Central memory CD4-positive, alpha-beta T cell (primary cell): ENCODE measurements at places on chromosomes 5 and 9.
A peak's percentile ranks its signal among the peaks of the same experiment; 100 is the strongest.

DNA sequence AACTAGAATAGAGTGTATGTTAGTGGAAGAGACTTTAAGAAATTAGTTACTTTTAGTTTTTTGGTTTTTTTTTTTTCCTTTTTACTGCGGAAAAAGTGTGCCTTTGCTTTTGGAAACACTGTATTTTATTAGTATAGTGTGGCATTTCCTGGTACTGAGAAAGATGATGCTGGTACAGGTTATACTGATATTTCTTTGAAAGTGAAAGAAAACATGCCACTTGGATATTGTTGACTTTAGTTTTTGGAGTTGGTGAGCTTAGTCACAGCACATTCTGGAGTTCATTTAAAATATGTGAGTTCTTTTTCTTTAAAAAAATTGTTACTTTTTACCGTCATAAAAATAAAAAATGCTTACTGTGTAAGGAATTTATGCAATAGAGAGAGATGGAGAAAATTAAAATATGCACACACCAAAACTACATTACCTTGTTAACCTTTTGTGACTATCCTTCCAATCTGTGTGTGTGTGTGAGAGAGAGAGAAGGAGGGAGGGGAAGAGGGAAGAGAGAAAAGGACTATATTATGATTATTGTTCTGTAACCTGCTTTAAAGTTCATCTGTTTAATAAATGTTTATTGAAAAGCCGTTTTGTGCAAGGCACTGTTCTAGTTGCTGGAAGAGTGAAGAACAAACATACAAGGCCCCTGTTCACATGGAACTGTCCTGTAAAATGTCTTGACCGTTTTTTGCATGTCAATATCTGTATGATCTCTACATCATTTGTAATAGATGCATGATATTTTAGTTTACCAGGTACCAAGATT lies 1.9 kb downstream of the UGCG start:
- peak; percentile 9 for DNase-seq

DNA sequence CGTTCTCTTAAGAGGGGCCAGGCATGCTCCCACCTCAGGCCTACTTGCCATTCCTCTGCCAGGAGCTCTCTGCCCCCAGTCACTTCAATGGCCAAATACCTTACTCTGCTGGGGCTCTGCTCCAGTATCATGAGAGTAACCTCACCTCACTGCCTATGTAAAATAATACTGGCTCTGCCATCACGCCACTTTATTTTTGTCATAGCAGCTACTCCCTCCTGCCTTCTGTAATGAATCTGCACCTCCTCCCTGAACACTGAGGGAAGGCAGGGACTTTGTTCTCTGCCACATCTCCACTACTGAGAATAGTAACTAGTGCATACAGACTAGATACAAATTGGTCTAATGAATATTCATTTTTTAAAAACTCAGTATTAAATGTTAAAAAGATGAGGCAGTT lies 33.8 kb downstream of the MACROH2A1 start:
- no peak for DNase-seq

GRCh38 chr5:91382530-91383026 lies 539 bp downstream of the ARRDC3 start:
- DNase-seq: peak; percentile 41

DNA sequence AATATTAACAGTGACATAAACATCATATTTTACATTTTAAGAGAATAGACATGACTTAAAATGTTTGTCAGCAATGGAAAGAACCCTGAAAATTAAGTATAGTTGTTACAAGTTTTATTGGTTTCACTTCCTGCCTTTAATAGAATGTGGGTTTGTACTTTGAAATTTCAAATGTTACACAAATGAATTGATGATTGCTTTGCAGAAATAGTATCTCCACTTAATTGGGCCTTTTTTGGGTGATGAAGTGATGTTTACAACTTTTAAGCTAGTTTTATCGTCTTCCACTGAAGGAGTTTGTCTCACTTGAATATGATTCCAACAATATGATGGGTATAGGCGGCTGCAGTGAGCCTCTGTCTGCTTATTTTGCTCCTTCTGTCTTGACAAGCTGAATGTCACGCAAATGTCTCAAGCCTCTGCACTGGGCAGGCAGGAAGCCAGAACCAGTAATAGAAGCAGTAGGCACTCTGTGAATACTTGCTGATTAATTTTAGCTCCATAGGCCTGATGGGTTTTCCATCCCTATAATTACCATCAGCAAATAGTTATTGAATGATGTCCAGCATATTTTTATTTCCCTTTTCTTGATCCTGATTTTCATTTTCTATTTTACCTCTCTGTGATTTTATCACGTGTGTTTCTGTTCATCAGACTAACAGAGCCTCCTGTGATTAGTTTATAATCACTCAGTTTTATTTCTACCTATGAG lies 10.6 kb upstream of the NR3C1 start:
- DNase-seq: no peak

DNA sequence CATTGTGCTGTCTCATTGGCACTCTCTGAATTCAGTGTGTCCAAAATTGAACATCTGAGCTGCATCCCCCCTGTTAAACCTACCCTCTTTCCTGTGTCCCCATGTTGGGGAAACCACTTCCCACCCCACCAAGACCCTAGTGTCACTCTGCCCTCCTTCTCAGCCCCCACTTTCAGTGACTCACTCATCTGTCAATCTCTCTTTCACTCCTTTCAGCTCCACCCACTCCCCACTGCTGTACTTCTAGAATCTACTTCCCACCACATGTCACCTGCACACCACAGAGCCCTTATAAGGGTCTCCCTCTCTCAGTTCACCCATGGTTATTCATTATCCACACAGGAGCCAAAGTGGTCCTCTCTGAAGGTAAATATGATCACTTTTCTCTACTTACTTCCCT lies 5.8 kb upstream of the SPOCK1 start:
- DNase-seq: no peak

DNA sequence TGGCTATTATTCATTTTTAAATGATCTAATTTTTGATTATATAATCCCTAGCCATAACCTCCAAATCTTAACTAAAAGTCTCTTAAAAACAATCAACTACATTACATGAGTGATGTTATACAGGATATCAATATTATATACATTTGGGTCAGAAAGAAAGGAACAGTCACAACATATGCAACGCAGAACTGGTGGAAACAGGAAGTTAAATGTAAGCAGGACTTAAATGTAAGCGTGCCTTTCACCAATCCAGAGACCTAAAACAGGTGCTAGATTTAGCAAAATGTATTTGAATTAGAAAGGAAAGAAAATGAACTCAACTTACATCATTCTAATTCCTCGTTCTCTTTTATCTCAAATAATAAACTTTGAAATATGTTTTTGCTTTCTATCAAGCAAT lies 738.5 kb downstream of the PTPRD start:
- no peak for DNase-seq

- no peak for DNase-seq
Observed at GRCh38 chr9:20292002-20292401, 330.3 kb downstream of the MLLT3 start.

DNA sequence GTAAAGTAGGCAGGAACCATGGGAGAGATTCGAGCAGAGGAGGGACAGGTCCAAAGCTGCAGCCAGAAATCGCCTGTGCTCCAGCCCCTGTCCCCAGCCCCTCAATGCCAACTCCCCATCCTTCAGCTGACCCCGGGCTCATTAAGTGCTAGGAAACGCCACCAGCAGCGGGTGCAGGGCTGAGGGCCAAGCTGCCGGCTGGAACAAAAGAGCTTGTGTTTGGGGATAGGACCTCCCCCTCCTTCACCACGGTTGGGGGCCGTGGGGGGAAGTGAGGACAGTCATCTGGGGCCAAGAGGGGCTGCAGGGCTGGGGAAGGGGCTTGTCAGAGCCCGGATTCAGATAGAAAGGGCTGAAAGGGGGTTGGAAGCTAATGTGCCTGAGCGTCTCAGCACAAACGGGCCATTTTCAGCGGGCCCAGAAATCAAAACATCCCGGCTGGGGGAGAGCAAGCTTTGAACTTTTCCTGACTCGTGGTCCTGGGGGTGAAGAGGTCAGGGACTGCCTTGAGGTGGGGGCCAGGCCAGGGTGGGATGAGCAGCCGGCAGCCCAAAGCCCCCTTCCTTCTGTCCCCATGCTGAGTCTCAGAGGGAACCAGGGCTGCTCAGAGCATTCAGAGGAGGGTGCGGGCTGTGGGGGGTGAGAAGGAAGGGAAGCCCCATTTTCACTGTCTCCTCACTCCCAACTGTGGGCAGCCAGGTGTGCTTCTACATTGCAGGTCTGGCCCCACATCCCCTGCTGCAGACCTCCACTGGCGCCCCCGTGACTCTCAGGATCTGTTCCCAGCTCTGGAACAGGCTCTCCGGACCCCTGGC lies 69.4 kb upstream of the DAB2IP start:
- DNase-seq: no peak

DNA sequence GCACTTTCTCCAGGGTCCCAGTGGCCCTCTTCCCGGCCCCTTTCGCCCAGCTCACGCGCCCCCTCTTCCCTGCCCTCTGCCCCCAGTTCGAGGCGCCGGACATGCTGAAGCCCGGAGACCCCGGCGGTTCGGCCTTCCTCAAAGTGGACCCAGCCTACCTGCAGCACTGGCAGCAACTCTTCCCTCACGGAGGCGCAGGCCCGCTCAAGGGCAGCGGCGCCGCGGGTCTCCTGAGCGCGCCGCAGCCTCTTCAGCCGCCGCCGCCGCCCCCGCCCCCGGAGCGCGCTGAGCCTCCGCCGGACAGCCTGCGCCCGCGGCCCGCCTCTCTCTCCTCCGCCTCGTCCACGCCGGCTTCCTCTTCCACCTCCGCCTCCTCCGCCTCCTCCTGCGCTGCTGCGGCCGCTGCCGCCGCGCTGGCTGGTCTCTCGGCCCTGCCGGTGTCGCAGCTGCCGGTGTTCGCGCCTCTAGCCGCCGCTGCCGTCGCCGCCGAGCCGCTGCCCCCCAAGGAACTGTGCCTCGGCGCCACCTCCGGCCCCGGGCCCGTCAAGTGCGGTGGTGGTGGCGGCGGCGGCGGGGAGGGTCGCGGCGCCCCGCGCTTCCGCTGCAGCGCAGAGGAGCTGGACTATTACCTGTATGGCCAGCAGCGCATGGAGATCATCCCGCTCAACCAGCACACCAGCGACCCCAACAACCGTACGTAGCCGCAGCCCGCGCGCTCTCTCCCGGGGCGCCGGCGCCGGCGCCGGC lies 1.0 kb downstream of the PRDM6 start:
- no peak for DNase-seq

GRCh38 chr5:9156282-9156681 lies 389.6 kb downstream of the SEMA5A start:
- no peak for DNase-seq

GRCh38 chr9:129626625-129627284 lies 792 bp downstream of the NTMT1 start:
- peak; percentile 48 for DNase-seq

- DNase-seq: peak; percentile 83
Observed at GRCh38 chr5:96816411-96816939, 8.7 kb upstream of the ERAP1 start.

DNA sequence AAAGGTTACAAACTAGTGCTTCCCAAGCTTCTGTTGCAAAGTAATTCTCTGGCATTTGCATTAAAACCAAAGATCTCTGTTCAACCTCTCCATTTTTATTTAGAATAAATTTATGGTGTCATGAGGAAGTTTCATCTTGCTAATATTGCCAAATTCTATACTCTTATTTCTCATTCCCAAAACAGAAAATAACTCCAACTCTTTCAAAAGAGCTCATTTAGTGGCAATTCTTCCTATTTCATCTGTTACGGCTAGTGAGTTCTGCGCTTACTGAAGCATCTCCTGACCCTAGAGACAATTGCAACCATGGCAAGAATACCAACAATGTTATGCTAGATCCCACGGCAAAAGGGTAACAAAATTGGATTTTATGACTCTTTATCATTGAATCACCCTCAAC lies 97.0 kb downstream of the HINT1 start:
- DNase-seq: no peak

GRCh38 chr9:111525056-111525977 lies at the start of gene ZNF483:
TSS of gene ZNF483 (plus strand) at chr9:111525179. CDS start at chr9:111527396, 2,217 bp downstream.
- DNase-seq: peak; percentile 75

DNA sequence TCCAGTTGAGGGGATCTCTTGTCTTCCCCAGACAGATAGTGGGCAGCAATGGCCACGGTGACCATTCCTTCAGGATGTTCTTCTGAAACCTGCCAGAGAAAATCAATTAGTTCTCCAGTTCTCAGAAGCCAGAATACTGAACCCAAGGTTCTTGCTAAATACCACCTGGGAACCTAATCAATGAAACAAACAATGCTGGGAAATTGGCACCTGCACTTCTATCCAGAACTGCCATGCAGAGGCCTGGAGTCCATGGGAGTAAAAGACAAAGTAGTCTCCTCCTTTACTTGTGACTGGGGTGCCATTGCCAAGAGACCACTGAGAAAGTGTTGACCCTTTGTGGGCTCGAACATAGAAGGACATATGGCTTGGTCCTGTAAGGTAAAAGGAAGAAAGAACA lies 45.7 kb downstream of the ERMP1 start:
- DNase-seq: no peak

DNA sequence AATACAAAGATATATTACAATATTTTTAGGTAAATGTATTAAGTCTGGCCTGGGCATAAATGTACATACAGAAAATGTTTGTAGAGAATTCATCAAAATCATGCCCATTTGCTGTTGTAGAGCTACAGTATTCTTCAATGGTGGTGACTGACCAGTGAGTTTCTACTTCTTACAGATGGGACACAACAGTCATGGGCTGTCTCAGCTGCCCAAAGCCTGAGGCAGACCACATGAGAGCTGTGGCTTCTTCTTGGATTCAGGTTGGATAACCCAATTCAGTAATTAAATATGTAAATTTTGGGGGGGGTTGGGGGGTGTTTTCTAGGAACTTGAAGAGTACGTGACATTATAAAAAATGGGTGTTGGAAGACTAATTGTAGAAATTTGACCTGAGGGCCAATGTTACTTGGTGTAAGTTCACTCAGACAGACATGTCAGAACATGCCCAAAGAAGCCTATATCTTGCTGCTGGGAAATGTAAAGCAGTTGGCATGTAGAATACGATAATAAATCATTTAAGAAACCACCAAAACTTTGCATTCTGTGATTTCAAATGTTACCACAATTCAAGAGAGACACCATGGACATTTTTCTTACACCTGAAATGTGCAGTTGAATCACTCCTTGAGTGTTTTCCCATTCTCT lies 17.9 kb downstream of the STARD4 start:
- no peak for DNase-seq

DNA sequence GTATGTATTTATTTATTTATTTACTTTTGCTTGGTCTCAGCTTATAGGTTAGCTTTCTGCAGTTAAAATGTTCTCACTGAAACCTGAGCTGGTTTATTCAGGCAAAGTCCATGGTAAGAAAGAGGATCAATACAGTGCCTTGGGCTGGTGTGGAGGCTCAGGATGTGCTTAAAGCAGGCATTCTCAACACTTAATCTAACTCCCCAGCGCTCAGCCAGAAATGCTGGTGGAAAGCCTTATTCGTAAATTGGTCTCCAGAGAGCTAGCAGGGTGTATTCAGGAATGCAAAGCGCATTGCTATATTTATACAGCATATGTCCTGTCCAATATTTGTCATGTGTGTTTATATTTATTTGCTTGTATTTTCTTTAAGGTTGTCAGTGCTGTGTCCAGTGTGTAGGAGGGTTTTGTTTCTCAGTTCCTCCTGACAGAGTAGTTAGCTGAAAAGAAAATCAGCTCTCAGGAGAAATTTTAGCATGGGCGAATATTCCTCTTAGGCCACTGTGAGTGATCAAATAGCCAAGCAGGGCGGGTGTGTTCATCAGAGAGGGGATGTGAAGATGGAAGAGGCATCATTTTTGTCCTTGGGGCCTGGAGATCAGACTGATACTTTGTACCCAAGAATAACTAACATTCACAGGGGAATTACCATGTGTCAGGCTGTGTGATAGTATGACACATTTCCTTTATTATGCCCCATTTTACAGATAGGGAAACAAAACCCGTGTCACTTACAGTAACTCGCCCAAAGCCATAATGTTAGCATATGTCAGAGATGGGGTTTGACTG lies 65.8 kb downstream of the DOCK2 start:
- DNase-seq: no peak
